ENCODE measurements at places on chromosomes 7 and 10.

- no peak for DNase-seq
These were observed 65.4 kb upstream of the TNS3 start for GRCh38 chr7:47647181-47647917.

DNA sequence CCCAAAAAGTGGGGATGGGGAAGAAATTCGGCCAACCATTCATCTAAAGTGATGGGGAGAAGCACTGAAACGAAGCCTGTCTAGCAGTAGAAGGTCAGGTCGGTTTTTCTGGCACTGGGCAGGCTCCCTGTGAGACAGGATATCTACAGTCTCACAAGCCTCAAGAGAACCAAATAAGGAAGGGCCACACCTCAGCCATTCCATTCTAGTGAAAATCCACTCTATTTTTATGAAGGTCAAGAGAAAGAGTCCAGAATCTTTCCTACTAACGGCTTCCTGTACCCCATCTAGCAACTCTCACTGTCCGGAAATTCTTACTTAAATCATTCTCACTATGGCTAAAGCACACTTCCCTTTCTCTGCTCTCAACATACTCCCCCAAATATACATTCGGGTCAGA lies 267.1 kb downstream of the PRPF18 start:
- no peak for DNase-seq

GRCh38 chr10:93911866-93912265 lies 18.1 kb downstream of the SLC35G1 start:
- DNase-seq = no peak

DNA sequence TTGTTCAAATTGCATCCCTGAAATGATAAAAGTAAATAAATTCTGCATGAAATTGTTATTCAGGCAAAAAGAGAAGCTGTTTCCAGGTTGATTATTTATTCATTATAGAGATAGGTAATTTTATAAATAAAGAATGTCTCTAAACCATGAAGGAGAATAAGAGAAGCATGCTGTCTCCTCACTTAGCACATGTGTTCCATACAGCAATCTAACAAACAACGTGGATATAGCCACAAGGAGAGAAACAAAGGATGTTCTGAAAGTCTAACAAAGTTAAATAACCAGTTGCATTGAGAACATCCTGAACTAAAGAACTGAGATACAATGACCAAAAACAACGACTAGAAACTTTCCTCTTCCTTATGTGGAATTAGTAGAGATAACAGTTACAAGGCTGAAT lies 50.8 kb downstream of the NEBL start:
- no peak for DNase-seq

DNA sequence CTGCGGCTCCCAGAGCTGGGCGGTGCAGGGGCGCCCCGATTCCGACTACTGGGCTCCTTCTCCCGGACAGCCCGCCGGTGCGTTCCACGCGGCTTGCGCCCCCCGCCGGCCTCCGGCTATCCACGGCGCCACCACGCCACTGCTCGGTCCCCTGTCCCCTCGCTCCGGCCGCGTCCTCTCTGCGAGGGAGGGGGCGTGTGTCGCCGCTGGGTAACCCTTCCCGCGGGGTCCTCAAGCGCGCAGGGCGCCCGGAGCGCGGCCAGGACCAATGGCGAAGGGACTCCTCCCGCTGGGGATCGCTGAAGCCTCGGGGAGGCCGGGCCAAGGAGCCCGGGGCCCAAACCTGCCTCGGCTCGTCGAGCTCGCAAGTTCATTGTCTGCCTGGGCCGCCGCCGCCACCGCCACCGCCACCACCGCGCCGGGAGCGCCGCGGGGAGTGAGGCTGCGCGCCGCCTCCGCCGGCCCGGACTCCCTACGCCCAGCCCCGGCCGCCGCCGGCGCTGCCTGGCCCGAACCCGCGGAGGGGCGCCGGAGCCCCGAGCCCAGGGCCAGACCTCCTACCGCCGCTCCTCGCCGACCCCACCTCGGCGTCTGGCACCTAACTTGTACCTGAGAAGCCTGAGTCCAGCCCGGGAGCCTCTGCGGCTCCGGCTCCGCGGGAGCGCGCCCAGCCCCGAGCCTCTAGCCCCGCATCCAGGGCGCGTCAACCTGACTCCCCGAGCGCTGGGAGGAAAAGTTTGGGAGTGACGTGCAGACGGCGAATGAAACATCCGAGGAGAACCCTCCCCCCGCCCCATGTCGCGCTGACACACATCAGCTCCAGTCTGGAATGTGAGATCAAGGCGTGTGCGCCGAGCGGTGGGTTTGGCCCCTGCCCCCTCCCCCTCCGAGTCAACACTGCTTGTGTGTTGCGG lies at the start of gene CHST15:
CHST15 (minus strand) TSS at position 739 of the 914 bp plus-strand sequence. CDS start 47,386 bp downstream, outside the sequence.
- no peak for DNase-seq

All from CD4-positive, alpha-beta T cell treated with Interleukin-15 for 1 hour (primary cell).